Hematopoietic multipotent progenitor cell treated with erythropoietin and hydrocortisone succinate and interleukin-3 and kit ligand, for 17 days (in vitro differentiated cells): ENCODE measurements at places on chromosomes 4 and X.
A peak's percentile ranks its signal among the peaks of the same experiment; 100 is the strongest.

- DNase-seq = no peak
Measured at GRCh38 chr4:8260656-8261111, 8.9 kb upstream of the HTRA3 start.

DNA sequence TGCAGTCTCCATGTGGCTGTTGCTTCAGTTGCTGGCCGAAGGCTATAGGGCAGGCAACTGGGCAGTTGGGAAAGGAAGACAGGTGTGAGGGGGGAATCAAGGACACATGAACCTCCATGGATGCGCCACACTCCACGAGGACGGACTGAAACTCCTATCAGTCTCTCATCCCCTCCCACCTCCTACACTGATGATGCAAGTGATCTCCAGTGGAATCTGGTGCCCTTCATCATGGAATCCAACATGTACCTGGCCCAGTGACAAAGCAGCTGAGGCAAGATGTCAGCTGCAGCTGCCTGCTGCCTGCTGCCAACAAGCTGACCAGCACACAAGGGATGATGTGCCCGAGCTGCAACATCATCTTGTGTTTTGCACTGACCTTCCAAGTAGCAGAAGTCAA is 26.0 kb upstream of the MGST2 start:
- DNase-seq = no peak

DNA sequence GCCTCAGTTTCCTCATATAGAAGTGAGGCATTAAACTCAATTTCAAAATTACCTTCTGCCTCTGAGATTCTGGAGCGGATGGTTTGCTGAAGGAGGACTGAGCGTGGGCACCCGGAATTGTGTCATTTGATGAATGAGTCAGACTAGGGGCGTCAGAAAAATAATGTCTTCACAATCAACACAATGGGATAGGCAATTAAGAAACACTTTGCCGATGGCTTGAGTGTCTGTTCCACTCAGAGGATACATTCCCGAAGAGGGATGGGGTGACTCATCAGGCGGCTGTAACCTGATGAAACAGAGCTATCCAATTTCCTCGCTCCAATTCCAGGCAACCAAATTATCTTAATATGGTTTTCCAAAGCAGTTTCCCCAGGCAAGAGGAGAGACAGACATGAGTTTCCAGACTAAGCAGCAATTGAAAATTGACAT is 1.2 kb upstream of the CHRNA9 start:
- DNase-seq = no peak

DNA sequence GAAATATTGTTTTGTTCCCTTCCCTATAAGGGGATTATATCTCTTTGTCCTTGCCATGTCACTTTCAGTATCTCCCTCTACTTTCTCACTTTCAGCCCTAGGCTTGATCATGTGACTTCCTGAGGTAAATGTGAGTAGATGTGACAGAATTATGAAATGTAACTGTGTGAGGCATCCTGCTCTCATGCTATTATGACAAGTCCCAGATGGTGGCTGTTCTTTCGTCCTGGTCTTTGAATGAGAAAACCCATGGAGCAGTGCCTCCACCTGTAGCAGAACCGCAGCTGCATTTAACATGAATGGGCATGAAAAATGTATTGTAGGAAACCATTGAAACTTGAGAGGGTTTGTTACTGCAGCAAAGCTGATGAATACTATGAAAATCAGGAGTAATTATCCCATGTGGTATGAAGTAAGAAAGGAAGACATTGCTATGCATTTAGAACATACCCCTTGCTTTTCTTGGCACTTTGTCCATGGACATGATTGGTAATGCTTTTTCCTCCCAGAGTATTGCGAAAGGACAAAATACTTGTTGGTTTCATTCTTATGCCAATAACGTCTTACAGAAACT is 202.2 kb upstream of the GPRIN3 start:
- DNase-seq = no peak

GRCh38 chr4:141730805-141731204 is 94.4 kb downstream of the IL15 start:
- no peak for DNase-seq

GRCh38 chrX:151680805-151681204 is 14.5 kb upstream of the PRRG3 start:
- peak; percentile 40 for DNase-seq

DNA sequence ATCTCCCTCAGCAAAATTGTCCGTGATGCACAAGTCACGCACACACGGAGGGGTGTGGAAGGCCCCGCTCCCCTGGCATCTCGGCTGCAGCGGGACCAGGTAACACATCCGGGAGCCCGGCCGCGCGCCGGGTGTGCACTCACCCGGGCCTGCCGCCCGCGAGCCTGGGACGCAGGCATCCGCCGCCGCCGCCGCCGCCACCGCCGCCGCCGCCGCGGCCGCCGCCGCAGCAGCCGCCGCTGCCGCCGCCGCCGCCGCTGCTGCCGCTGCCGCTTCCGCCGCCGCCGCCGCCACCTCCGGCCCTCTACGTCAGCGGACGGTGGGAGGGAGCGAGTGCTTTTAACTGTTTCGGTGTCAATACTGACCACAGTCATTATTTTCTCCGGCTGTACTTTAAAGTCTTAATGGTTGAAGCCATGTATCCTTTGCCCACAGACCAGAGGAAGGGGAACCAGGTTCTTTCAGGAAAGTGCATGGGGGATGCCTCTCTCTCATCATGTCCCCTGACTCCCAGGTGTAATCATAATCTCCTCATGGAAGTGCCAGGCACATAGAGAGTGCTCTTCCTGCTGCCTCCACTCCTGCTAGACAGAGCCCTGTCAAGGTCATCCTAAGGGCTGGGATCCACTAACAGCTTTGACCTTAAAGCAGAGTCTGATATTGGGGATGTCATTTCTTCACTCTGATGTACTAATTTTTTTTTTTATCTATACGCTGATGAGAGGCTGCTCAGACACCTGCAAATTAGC is 38.0 kb downstream of the MAGEE2 start:
- no peak for DNase-seq

DNA sequence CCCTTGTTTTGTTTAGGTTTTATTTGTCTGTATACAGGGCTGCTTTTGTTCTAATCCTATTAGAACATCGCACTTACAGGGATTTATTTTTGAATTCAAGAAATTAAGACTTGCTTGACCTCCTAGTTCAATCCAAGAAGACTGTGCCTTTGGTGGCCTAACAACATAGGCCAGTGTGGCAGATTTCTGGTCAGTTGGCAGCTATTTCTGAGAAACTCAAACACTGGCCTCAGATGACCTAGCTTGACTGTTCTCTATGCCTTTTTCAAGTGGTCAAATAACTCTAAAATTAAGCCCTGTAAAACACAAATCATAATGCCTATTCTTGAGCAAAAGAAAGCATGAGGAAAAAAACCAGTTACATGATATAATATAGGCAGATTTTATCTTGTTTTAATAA is 89.3 kb upstream of the GPR34 start:
- DNase-seq = no peak

DNA sequence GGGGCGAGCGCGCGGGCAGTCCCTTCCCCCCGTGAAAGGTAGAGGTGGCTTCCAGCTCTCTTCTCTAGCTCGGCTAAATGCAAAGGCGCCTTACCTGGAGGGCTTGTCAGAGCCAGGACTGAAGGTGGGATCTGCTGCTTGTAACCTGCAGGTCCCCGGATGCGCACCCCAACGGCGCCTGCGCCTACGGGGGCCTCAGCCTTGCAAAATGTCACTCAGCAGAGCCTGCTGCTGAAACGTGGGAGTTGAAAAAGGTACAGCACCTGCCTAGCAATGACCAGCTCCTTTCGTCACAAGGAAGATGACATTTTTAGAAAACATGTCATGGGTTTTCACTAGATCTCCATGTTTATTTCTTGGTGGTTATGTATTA is 583 bp downstream of the ABHD18 start:
- DNase-seq = peak; percentile 64

DNA sequence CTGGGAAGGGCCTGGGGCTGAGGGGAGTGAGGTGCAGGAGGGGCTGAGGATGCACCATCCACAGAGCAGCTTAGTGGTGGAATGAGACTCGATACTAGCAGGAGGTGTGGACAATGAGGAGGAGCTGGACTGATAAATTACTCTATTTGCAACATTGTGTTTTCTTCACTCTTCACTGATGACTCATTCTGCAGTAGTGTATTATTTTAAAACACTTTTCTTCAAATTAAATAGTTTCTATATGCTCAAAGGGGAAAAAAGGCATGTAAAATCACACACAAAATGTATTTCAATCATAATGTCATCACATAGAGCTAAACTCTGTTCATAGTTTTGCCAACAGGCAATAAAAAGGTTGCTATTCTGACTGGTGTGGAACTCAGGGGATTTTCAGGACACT is 467.0 kb upstream of the CTSO start:
- no peak for DNase-seq

- no peak for DNase-seq
Measured at GRCh38 chrX:13254076-13254785, 65.6 kb downstream of the ATXN3L start.

DNA sequence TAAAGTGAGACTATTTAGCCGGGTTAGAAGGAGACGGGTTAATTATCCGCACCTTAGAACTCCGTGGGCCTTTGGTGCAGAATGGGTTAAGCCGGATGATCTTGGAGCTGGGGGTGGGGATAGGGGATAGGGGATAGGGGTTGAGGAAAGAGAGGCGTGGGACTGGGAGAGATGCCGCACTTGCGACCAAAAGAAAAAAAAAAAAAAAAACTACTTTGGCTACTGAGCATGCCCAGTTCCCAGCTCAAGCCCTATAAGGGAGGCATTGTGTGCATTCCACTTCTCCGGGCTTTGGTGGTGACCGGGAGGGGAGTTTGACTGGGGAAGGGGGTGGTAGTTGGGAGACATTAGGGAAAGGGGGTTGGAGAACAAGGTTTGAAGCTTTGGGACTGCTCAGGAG is at the start of gene SLITRK4:
Gene SLITRK4, minus strand, starts transcription at position 187 of the 400 bp plus-strand sequence. CDS start 4,993 bp downstream, outside the sequence.
- DNase-seq = no peak

GRCh38 chr4:78720994-78721677 is 55.0 kb upstream of the BMP2K start:
- peak; percentile 74 for DNase-seq

DNA sequence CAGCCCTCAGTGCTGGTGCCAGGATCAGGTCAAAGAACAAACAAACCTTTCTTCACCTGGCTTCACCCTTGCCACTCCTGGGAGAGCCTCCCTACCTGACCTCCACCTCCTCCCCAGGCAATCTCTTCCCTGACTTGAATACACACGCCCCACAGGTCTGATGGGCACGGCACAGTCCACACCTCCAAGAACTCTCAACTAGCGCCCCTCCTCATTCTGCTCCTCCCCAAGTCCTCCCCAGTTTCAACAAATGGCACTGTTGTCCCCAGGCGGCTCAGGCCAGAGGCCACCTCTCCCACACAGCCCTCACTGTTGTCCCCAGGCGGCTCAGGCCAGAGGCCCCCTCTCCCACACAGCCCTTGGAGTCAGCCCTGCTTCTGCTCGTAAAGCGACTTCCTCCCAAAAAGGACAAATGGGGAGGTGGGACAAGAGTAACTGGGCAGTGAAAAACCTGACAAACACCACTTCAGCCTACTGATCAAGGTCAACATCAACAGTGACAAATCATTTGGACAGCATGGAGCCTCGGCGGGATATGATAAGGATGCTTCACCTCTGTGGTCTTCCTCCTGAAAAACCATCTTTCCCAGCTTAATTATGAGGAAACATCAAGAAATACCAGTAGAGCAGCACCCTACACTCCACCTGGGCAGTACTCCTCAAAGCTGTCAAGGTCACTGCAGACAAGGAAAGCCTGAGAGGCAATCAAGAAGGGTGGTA is 2.9 kb downstream of the LETM1 start:
- DNase-seq = no peak

- DNase-seq = no peak
Measured at GRCh38 chr4:185138161-185138560, 4.9 kb upstream of the SLC25A4 start.

DNA sequence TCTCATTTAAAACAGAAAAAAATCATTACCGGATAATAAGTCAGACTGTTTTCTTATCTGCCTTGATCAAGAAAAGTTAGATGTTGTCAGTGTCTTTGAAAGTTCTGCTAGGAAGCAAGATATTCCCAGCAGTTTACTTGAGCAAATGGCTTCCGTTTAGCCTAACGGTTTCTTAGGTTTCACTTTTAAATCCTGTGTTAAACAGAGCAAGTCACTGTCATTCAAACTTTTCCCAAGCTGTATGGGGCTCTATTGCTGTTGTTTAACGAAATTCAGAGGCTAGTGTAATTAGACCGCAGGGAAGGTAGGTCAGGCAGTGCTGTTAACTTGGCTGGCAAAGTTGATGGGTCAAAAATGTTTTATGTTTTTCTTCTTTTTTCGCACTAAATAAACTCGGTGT is 80.3 kb upstream of the NEIL3 start:
- no peak for DNase-seq

GRCh38 chrX:131067216-131067615 is 9.1 kb downstream of the ARHGAP36 start:
- DNase-seq = no peak

DNA sequence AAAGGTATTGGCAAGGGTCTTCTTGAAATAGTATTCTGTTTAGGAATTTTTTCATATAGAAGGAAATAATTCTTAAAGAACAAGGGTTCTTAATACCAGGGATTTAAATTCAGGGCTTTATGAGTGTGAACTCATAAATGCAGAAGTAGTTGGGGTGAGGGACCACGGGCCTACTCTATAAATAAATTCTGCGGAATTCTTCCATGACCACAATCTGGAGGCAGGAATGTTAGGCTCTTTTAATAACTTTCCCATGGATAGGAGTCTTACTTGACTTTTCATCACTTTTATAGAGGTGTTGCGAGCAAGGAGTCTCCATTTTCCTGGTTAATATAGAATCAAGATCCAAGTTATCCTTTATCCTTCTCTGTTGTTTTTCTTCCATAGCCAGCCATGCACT is 76.7 kb upstream of the SLC4A4 start:
- no peak for DNase-seq

- no peak for DNase-seq
Measured at GRCh38 chr4:37938208-37938607, 22.0 kb upstream of the PTTG2 start.

DNA sequence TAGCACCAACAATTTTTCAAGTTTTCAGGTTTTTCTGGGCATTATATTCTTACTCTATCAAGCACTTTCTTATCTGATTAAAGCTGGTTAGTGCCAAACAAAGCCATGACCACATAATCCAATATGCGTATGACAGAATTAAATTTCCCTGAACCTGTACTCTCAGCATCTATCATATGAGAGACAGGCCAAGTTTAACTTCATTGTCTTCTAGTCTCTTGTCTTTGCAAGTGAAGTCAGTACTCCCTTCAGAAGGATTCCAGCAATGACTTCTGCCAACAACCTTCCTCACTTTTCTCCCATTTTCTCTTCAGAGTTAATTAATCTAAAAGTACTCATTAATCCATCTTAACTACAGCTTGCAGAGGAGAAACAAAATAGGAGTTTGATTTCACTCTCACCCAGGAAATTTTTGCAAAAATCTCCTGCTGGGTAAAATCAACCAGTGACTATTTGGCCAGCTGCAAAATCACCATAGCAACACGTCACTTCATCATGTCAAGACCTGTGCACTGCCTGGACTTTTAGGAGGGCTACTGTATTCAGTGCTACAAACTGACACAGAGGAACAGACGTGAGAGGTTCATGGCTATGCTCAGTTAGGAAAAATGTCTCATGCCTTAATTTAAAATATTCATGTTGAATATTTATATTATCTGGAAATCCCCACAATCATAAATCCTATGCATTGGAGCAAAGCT is 208.4 kb downstream of the ANTXR2 start:
- no peak for DNase-seq

- DNase-seq = no peak
Measured at GRCh38 chr4:43716721-43717395, 731.8 kb downstream of the KCTD8 start.
